ENCODE measurements at places on chromosomes 12 and 14. TPM values are rescaled to one million over a fixed set of nuclear protein-coding genes. Genes with fewer than 3 reads are reported as not detected.

GPR135 gene
- total RNA-seq = 3.7 TPM

- DNase-seq = no peak
Observed at GRCh38 chr14:31968107-31968810, 108.8 kb upstream of the ARHGAP5 start.

DDX47 gene
- 75.2 TPM for total RNA-seq

DNA sequence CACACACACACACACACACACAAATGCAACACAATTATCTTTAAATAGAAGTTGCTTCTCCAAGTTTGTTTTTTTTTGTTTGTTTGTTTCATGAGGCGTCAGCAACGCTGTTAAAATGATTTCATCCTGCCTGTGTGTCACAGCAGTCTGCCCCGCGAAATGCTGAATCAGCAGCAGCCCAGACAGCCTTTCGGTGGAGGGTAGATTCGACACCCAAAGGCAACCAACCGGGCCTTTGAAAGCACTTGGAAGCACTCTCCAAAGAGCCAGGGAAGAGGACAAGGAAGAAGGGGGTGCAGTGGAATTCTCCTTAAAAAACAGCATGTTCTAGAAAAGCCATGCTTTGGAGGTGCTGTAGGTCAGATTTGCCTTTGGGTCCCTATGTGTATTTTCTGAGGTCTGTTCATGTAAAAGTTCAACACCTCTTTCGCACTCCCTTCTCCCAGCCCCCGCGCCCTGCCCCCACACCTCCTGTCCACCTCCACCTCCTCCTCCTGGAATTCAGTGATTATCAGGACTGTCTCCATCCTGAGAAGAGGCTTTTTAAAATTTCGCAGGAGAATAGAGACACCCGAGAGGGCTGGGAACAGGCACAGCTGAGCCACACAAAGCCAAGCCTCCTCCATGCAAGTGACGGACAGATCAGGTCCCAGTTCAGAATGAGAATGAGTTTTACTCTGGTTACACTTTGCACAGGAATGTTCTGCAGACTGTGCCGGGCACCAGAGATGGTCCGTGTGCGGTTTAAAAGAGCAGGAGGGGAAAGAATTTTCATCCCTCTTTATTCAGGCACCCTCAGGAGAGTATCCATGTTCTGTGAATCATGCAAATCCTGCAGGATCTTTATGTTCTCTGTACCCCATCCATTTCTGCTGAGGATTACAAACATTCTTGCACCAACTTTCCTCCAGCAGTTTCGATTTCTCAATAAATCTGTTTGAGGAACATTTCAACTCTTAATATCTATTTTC is 177.9 kb downstream of the ETV6 start:
- DNase-seq = no peak

DNA sequence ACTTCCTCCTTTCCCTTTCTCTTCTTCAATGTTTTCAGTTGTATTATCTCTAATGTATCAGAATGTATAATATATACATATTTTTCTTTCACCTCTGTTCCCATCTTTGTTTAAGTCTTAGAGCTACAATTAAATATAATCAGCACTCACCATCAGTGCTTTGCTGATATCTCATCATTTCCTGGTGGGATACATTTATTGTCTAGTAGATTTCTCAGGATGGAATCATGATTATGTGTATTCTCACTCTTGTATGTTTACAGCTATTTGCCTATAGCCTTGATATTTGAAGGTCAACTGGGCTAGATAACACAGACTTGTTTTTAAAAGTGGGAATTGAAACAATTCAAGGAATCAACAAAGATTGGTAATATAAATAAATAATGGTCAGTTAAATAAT is 124.9 kb upstream of the EEA1 start:
- DNase-seq = peak; percentile 69

GRCh38 chr12:78385541-78385940 is 479.0 kb upstream of the SYT1 start:
- DNase-seq = no peak

Data from endothelial cell of umbilical vein (primary cell).